Activated naive CD4-positive, alpha-beta T cell (primary cell): ENCODE measurements at places on chromosomes 3 and 15.

- DNase-seq, result no peak
Observed at GRCh38 chr3:185340751-185341150, 22.2 kb upstream of the MAP3K13 start.

DNA sequence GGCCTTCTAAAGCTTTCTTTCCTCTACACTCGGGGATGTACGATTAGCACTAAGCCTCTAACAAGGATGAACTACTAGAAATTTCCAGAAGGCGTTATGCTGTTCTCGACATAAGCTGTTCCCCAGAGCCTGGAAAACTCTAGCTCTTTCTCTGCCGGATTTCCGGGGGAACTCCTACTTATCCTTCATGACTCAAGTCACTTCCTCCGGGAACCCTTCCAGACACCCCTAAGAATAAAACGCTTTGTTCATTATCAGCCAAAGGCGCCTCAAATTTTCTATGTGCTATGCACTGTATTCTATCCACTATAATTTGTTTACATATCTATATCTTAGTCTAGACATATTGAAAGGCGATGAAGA is 455 bp upstream of the SNAP23 start:
- no peak for DNase-seq

DNA sequence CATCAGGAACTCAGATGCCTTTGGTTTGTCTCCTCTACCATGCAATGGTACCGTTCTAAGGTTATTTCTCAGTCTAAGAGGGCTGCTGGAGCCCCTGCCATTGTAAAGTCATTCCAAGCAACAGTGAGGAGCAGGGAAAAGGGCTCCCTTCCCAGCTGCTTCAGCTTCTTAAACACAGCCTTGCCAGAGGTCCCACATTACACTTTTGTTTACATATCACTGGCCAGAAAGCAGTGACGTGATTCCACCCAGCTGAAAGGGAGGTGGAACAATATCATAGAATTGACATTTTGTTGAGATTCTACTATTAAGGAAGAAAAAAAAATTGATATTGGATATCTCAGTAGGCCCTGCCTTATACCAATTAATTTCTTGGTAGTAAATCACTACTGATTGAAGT is 194.6 kb downstream of the SUCLG2 start:
- DNase-seq, result no peak

DNA sequence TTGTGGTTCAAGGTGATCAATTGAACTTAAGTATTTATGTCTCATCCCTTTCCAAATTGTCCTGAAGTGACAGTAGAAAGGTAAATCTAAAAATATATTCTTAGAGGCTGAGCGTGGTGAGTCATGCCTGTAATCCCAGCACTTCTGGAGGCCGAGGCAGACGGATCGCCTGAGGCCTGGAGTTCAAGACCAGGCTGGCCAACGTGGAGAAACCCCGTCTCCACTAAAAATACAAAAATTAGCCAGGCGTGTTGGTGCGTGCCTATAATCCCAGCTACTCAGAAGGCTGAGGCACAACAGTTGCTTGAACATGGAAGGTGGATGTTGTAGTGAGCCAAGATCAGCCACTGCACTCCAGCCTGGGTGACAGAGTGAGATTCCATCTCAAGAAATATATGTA is 226.6 kb downstream of the DPH6 start:
- DNase-seq, result no peak

- DNase-seq, result no peak
Observed at GRCh38 chr3:29614954-29615353, 334.1 kb downstream of the RBMS3 start.
